Thoracic aorta (tissue), 2 donors: ENCODE measurements at places on chromosomes 11 and 22. TPM values are rescaled to one million over a fixed set of nuclear protein-coding genes. Genes with fewer than 3 reads are reported as not detected.

DNA sequence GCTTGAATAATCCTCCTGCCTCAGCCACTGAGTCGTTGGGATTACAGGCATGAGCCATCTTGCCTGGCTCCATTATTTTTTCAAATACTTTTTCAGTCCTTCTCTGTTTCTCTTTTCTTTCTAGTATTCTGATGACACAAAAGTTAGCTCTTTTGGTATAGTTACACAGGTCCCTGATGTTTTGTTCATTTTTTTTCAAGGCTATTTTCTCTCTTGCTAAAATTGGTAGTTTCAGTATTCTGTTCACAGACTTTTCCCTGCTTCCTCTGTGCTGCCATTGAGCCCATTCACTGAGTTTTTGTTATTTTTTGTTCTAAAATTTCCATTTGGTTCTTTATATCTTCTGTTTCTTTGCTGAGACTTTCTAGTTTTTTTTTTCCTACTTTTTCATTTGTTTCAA, 166.5 kb downstream of the UVRAG start:
- H3K4me3 ChIP-seq: no peak overlapping the region
- H3K27me3 ChIP-seq: no peaks in the 10 kb centered on the region
- no peak for DNase-seq

GRCh38 chr11:33389635-33390034, 132.5 kb downstream of the HIPK3 start:
- no peak overlapping the region for H3K27ac ChIP-seq
- no peaks in the 10 kb centered on the region for H3K4me1 ChIP-seq
- DNase-seq: no peak
- H3K4me3 ChIP-seq: no peak overlapping the region
- no peaks in the 10 kb centered on the region for H3K36me3 ChIP-seq

DNA sequence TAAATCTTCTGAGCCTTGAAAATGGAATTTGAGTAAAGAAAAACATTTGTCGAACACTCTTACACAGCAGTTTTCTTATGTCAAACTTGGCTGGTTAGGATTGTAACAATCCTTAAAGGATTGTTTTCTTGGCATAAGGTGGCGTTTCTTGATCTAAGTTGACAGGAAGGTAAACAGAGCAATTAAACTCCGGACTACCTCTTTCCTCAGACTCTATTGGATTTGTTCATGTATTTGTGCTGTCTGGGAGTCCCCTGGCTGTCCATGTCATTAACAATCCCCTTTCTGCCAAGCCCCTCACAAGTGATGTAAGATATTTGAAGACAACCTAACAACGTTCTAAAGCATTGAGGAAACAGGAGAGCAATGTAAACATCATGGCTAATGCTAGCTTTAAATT, 222.5 kb upstream of the SNX19 start:
- no peak overlapping the region for H3K27ac ChIP-seq
- H3K4me3 ChIP-seq: no peak overlapping the region
- no peaks in the 10 kb centered on the region for H3K27me3 ChIP-seq
- DNase-seq: no peak
- H3K36me3 ChIP-seq: no peaks in the 10 kb centered on the region

DNA sequence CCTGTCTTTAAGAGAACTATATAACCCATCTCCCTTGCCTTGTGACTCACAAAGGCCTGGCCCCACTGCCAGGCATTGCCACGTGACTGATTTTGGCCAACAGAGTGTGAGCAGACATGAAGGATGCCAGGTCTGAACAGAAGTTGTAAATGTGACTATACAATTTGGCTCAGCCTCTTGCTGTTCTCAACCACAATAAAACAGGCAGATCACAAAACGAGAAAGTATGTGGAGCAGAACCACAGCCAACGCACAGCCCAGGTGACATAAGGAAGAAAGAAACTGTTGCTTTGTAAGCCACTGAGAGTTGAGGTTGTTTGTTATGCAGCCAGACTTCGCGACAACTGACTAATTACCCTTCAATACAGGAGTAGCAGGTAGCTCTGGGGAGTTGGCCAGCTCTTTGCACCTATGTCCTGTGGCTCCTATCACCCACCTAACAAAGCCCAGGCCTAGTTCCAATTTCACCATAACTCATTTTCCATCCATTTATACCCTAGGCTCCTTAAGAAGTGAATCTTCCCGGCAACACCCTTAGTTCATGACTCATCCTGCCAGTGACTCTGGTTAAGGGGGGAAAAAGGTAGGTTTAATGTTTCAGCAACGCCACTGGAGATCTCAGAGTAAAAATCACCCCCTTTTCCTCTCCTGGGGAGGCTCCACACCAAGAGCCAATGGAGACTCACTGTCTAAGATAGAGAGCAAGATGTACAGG, 53.7 kb downstream of the GALNT18 start:
- DNase-seq: no peak
- peaks cover 24% of the 10 kb centered on the region for H3K4me1 ChIP-seq
- H3K4me3 ChIP-seq: no peak overlapping the region
- H3K36me3 ChIP-seq: no peaks in the 10 kb centered on the region

DNA sequence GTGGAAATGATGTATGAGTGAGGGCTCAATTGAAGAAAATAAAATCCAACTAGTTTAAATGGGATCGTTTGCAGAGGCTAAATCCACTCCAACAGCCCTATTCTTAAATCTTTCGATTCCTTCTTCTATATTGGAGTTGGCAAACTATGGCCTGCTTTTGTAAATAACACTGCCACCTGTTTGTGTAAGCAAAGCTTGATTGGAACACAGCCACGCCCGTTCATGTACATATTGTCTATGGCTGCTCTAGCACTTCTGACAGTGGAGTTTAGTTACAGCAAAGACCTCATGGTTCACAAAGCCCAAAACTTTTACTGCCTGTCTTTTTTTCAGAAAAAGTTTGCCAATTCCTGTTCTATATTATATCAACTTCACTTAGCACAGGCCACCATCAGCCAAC, 40.6 kb upstream of the RCN1 start:
- no peaks in the 10 kb centered on the region for H3K36me3 ChIP-seq
- H3K27ac ChIP-seq: no peak overlapping the region
- H3K27me3 ChIP-seq: no peaks in the 10 kb centered on the region
- no peaks in the 10 kb centered on the region for H3K4me1 ChIP-seq
- H3K4me3 ChIP-seq: no peak overlapping the region

DNA sequence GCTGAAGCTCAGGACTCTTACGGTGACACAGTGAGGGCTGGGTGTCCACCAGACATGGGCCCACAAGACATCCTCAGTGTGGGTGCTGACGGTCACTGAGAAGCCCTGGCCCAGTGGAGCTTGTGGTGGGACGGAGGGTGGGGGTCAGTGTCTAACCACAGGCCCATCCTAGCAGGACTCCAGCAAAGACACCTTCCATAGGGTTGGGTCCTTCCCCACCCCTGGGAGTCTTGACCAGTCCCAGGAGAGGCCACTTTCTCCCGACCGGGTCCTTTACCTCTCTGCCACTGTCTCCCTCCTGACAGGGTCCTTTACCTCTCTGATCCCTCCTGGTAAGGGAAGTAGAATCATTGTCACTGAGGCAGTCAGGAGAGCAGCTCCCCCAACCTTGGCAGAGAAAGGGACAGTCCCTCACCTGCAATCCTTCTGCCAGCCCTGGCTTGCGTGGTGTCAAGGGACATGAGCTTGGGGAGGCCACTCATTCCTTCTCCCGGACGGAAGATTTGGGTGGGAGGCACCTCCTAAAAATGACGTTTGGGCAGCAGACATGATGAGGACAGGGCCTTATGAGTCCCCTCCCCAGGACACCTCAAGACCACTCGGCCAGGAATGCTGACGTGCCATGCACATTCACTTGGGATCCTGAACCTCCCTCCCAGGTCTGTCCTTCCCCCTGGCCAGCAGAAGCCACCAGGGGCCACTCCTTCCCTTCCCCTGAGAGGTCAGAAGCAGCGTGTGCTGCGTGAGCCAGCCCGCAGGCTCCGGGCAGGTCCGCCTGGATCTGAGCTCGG, 91.5 kb upstream of the FGF3 start:
- no peaks in the 10 kb centered on the region for H3K36me3 ChIP-seq
- DNase-seq: no peak
- peaks cover 59% of the 10 kb centered on the region for H3K4me1 ChIP-seq
- H3K27me3 ChIP-seq: no peaks in the 10 kb centered on the region
- peak overlapping the region; percentile 44 for H3K4me3 ChIP-seq
- no peak overlapping the region for H3K27ac ChIP-seq

Gene MUC2
- total RNA-seq: not detected

Gene CCDC89
- 2.3 TPM for total RNA-seq

Gene HOATZ
- not detected for total RNA-seq
